ENCODE measurements at places on chromosomes 1 and 21.

- DNase-seq: no peak
Measured at GRCh38 chr1:92051948-92052347, 22.2 kb downstream of the EPHX4 start.

- no peak for DNase-seq
Measured at GRCh38 chr1:86695400-86695799, 9.0 kb upstream of the SH3GLB1 start.

DNA sequence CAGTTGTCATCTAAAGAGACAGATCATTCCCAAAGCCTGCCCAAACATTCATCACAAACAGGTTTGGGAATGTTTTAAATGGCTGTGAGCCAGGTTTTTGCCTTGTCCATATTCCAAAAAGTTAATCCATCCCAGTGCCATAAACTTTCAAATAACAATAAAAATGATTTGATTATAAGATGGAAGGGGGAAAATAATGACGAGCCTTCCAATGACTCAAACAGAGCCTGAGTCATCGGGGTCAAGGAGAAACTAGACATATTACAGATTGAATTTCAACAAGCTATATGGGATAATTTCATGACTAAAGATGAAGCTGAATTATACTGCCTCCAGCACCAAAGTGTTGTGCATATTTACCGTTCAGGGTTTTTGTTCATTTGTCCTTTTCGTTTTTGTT is 195.8 kb upstream of the PKN2 start:
- DNase-seq: no peak

DNA sequence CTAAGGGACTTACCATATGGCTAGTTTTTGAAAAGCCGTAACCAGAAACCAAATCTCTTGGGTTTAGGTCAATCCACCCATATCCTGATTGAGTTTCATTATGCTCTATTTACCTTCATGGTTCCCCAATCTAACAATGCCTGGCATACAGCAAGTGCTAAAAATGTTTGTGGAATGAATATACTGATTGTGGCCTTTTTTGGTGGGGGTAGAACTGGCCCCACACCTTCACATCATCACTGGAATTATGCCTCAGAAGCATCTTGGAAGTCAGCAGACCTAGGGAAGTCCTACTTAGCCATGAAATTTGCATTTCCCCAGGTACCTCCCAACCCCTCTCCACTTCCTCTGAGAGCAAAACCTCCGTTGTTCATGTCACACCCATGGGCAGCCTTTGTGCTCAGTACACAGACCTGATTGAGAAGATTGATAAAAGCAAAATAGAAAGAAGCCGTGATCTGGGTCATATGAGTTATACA is 17.8 kb upstream of the SLAMF1 start:
- DNase-seq: no peak

DNA sequence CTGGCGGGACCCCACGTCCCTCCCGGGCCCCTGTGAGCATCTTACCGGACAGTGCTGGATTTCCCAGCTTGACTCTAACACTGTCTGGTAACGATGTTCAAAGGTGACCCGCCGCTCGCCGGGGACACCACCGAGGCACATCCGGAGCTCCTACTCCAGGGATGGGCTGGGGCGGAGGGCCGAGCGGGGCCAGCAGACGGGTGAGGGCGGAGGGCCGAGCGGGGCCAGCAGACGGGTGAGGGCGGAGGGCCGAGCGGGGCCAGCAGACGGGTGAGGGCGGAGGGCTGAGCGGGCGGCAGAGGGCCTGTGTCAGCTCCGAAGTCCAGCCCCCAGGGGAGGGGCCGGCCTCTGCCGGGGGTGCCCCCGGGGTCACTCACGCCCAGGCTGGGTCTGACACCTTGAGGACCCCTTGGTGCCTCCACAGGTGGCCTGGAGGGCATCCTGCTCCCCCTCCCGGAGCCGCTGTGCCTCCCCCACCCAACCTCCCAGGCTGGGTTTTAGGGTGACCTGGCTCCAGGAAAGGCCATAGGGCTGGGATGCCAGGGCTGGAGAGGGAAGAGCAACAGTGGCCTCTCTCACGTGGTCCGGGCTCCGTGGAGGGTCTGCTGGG is 5.7 kb upstream of the TTLL10 start:
- DNase-seq: no peak

DNA sequence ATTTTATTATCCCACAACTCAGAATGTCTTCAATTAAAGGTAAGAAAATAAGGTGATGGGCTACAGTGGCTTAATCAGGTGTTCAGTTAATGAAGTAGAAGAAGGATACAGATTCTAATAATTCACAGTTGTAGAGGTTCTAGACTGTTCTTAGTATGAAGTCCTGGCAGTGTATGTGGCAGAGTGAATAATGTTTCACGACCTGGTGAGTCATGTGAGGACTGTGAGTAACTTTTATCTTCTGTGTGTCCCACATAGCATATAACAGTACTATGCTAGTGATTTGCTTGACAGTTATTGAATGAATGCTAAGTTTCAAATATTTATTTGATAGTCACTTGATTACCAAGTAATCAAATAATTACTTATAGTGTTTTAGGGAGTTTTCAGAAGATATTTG is 20.0 kb downstream of the SLC16A4 start:
- DNase-seq: no peak

GRCh38 chr1:22088331-22088730 is 35.8 kb downstream of the CDC42 start:
- DNase-seq: no peak

DNA sequence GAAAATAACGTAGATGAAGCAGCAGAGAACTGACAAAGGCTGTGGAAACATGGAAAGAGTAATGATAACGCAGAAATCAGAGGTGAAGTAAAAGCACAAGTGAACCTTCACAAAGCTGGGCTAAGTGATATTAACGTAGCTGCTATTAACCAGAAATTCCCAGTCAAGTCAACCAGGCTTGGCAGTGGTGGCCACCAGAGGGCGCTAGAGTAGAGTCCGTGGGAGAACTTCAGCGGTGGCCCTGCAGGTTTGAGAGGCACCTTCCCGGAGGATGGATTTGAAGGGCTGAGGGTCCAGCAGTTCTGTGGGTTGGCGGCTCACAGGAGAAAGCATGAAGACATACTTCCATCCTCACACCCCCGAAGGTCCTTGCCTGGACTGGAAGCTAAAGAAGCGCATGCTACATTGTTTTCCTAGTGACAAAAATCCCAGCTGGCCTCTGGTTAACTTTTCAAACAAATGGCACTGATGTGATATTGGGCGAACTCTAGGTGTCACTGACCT is 81.7 kb upstream of the ZNF648 start:
- peak; percentile 51 for DNase-seq

GRCh38 chr1:58979677-58980076 is 195.8 kb upstream of the JUN start:
- DNase-seq: no peak

- DNase-seq: no peak
Measured at GRCh38 chr1:159089184-159089791, 12.7 kb upstream of the AIM2 start.

DNA sequence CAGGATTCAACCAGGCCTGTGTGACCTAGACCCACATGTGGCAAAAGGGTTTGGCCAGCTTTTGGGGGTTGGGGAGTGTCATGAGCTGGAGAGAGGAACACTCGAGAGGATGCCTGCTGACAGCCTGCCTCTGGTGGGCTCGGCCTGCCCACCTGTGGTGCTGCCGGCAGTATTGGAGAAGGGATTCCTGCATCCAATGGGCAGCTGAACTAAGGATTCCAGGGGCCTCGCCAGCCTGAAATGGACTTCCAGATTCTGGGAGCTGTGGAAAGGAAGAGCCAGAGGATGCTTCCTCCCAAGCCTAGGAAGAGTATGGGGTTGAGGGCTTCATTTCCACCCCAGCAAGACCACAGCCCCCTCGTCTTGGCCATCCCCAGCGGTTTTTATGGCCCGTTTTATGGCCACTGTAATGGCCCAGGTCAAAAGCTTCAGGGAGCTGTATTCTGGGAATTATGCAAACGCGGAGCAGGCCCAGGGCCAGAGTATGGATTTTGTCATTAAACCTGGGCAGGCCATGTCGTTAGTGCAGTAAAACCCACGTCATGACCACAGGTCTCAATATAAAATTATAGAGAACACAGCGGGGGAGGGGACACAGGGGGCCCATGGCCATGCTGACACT is 63.6 kb downstream of the TMEM53 start:
- DNase-seq: no peak

DNA sequence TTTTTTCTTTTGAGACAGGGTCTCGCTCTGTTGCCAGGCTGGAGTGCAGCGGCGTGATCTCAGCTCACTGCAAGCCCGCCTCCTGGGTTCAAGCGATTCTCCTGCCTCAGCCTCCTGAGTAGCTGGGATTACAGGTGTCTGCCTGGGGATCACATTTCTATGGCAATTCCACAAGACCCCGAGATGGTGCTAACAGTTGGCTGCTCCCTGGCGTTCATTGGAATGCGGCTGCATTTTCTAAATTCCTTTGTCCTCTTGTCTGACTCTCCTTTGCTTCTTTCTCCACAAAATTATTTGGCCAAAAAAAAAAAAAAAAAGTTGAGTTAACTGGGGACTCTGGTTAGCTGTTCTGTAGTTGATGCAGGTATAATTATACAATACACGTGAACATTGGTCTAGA is 176.4 kb downstream of the ETS2 start:
- no peak for DNase-seq

DNA sequence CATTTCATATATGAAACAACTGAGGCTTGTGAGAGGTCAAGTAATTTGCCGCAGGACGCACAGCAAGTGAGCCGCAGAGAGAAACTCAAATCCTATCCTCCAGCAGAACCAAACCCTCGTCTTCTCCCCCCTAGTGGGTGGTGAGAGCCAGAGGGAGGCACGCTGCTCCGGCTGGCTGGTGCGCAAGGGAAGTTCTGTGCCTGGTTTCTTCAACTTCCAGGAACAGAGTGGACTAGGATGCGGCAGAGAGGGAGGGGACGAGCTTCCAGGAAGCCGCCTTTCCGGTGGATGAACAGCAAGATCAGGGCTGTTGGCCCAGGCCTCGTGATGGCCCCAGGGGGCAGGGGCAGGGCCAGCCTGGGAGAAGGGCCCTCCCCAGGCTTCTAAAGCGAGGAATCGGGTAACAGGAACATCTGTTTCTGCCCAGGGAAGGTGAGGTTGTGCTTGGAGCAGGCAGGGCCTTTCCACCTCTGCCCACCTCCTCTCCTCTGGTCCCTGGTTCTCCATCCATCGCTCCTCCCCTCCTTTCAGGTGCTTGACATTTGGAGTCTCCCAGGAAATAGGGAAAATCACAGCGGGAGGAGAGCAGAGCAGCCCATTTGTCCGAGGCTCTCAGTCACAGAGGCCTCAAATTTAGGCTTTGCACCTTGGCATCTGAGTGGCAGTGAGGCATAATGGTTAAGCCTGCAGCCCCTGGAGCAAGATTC is 16.8 kb upstream of the PDIK1L start:
- DNase-seq: no peak

- no peak for DNase-seq
Measured at GRCh38 chr1:115142616-115143015, 53.3 kb upstream of the TSPAN2 start.

DNA sequence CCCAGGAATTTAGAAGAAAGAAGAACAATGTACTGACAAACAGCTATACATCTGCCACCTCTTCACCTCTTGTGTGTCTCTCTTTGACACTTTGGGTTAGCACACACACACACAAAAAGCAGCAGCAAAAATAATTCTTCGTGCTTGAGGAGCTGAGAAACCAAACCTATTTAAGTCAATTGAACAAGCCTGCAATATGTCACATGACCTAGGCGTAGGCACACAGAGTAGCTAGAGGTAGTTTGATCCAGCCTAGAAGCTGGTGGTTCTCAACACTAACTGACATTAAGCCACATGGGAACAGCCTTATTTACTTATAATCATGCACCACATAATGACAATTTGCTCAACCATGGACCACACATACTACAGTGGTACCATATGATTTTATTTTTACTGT is 32.3 kb downstream of the RRAGC start:
- no peak for DNase-seq

DNA sequence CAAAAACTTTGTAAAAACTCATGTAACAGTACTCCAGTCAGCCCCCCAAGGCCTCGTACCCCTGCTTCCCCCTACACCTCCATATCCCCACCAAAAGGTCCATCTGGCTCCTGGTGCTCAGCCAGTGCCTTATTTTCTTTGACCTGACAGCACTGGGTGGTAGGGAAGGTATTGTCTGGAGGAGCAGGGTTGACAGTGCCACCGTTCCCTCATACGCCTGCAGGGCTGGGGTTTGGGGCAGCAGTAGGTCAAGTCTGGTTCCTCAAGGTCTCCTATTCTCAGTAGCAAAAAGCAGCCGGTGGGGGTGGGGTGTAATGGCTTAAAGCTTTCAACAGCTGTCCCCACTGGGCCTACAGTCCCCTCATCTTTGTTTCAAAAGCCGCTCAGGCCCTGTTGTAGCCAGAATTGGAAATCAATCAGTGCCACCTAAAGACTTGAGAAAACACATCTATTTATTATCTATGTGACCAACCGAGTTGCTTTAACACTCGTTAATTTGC is 25.3 kb upstream of the TTF2 start:
- no peak for DNase-seq

DNA sequence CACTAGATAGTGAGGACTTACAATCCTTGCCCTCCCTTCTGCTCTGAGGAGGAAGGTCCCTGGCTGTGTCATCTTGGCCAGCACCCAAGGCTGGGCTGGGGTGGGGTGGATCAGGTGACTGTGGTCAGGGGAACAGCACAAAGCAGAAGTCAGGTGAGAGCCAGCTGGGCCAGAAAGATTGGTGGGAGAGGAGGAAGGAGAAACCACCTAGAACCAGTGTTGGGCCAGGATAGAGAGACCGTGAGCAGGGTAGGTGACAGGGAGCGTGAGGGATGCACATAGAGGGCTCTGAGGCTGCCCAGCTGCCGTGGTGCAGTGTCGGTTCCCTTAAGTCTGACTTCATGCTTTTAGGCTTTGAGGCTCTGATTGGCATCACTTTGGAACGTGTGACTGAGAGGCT is 22.7 kb downstream of the NCF2 start:
- no peak for DNase-seq

Data from GM18507 (cell line).